Fibroblast of lung (primary cell): ENCODE measurements at places on chromosomes 1 and 21.

DNA sequence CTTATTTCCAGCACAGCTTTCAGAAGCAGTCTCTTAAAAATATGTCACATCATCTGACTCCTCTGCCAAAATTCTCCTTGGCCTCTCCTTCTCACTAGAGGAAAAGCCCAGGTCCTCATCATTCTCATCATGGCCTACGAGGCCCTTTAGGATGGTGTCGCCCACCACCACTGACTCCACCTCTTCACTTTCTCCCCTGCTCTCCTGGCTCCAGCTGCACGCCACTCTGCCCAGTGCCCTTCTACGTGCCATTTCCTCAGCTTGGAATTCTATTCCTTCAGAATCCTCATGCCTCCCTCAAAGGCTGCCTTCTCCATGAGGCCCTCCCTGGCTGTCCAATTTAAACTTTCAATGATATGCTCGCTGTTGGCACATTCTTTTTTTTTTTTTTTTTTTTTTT, 25.3 kb upstream of the BTG2 start:
- H3K27me3 ChIP-seq: peaks cover 18% of the 10 kb centered on the region
- H3K4me3 ChIP-seq: no peak overlapping the region
- no peaks in the 10 kb centered on the region for H3K36me3 ChIP-seq
- no peak overlapping the region for H3K27ac ChIP-seq

GRCh38 chr1:19969898-19970660, 9.3 kb downstream of the PLA2G2A start:
- no peaks in the 10 kb centered on the region for H3K4me1 ChIP-seq
- H3K36me3 ChIP-seq: no peaks in the 10 kb centered on the region
- peaks cover 14% of the 10 kb centered on the region for H3K27me3 ChIP-seq
- no peak overlapping the region for H3K4me3 ChIP-seq

DNA sequence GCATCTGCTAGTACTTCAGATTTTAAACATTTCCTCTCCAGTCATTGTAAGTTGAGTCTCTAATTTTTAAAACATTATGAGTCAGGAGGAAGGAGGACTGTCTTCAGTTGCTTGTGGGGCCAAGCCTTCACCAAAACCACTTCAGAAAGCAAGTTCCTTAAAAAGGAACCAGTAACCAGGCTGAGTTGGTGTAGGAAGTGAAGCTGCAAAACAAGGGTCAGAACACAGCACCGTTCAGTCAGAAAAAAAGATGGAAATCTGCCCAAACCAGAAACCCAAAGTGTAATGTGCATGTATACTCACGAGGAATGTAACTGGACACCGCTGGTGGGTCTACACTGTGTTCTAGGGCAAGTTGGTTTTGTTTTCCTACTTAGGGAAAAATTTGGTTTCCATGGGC, 402.1 kb downstream of the SETD4 start:
- no peak overlapping the region for H3K4me3 ChIP-seq
- no peaks in the 10 kb centered on the region for H3K4me1 ChIP-seq
- H3K36me3 ChIP-seq: no peaks in the 10 kb centered on the region
- peak; percentile 93 for DNase-seq

DNA sequence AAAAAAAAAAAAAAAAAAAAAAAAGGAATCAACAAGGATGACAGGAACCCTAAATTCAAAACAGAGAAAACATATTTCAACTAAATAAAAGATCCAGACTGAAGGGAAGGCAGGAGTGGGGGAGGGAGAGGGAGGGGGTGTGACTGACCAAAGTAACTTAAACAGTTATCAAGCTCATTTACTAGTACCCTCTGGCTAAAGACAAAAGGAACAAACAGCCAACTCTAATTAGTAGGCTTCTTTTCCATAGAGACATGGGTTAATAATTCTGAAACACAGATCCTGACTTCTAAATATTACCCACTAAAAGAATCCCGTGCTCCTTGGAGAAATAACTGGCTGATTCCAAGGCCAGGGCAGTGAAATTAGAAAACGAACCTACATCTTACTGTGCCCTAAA, 23.8 kb downstream of the USP48 start:
- no peak overlapping the region for H3K27ac ChIP-seq
- no peak for DNase-seq
- no peak overlapping the region for H3K4me3 ChIP-seq
- H3K27me3 ChIP-seq: no peaks in the 10 kb centered on the region
- H3K4me1 ChIP-seq: peaks cover 3% of the 10 kb centered on the region
- H3K36me3 ChIP-seq: peaks cover 2% of the 10 kb centered on the region

- no peak overlapping the region for H3K4me3 ChIP-seq
- no peaks in the 10 kb centered on the region for H3K36me3 ChIP-seq
- DNase-seq: no peak
- no peak overlapping the region for H3K27ac ChIP-seq
Observed at GRCh38 chr1:48536477-48536876, 64.5 kb upstream of the SPATA6 start.

DNA sequence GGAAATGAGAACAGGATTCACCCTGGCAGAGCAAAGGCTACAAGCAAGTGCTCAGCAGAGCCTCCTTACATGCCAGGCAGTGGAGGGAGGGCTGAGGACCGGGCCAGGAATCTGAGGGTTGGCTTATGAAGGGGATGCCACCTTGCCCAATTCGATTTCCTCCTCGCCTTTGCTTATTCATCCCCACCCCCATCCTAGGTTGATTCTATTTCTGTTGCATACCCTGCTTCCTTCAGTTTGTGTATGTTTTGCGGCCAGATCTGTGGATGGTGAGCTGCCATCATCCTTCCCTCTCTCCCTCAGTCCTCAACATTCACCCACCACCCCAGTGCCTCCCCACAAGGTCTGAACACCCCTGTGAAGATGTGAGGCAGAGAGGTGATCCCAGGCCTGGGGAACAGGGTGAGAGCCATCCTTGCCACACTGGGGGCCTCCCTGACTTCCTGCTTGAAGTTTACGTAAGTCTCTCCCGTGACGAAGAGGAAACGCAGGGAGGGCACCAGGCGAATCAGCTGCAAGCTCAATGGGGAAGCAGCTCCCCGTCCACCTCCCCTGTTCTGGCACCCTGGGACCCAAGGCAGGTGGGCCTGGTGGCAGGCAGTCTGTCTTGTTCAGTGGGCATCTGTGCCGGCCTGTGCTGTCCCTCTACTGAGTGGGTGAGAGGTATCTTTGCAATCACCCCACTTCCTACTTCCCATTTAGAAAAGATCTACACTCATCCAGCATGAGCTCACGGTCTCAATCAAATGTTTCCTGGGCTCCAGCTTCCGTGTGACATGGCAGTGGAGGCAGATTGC, 50.6 kb upstream of the CNTN2 start:
- no peak overlapping the region for H3K4me3 ChIP-seq
- no peak for DNase-seq
- H3K27ac ChIP-seq: no peak overlapping the region
- H3K27me3 ChIP-seq: no peaks in the 10 kb centered on the region
- no peaks in the 10 kb centered on the region for H3K4me1 ChIP-seq

DNA sequence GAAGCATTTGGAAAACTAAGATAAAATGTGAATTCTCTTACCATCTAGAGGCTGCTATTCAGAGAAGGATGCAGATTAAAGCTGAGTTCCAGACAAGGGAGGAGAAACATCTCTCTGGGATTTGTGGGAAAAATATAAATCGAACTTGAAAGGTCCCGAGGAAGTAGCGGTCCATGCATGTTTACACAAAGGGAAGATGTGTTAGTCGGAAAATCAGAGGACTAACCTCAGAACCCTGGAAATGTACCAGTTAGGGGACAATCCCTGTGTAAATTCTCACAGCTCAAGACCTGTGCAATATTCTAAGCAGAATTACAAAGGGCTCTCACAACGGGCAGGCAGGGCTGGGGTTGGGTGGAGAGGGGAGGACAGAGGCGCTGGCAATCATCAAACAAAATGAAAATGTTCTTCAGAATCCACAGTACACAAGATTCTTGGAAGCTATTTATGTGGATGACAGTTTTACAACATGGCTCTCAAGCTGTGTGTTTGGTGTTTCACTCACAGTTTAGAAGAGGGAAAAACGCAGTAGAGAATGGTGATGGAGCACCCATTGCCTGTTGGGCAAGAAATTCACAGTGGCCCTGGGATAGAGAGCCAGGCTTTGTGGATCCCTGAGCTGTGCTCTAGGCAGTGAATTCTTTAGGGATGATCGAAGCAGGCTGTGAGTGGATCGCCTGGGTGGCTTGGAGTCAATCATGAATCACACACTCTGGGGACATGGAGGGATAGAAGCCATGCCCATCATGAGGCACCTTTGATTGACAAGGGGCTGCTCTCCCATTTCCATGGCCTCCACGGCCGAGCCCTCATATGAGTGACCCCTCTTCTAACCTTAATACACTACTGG, 47.6 kb downstream of the KCNJ6 start:
- no peak overlapping the region for H3K4me3 ChIP-seq
- H3K4me1 ChIP-seq: peaks cover 21% of the 10 kb centered on the region
- H3K27ac ChIP-seq: peak overlapping the region; percentile 61
- DNase-seq: no peak

DNA sequence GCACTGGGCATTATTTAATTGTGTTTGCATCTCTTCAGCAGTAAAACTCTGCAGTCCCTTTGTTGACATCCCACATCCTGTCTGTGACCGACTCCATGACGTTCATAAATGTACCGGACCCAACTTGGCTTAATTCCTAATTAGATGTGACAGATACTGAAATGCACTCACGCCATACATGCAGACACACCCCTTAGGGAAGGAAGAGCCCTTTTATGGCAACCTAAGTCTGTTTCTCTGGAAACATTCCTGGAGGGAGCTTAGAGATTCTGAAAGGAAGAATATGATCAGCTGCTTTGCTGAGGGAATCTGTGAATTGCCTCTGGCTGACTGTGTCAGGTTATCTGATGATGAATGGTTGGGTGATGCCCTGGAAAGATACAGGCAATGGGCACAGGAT, 33.4 kb downstream of the ADAMTS5 start:
- H3K4me3 ChIP-seq: no peak overlapping the region
- H3K27ac ChIP-seq: no peak overlapping the region
- H3K27me3 ChIP-seq: no peaks in the 10 kb centered on the region

- peak; percentile 9 for DNase-seq
- no peak overlapping the region for H3K27ac ChIP-seq
- no peaks in the 10 kb centered on the region for H3K4me1 ChIP-seq
- no peaks in the 10 kb centered on the region for H3K36me3 ChIP-seq
- H3K4me3 ChIP-seq: no peak overlapping the region
Observed at GRCh38 chr1:173356191-173356762, 120.9 kb upstream of the PRDX6 start.

- DNase-seq: no peak
- H3K4me3 ChIP-seq: peak overlapping the region; percentile 14
- peaks cover 5% of the 10 kb centered on the region for H3K27me3 ChIP-seq
- no peak overlapping the region for H3K27ac ChIP-seq
Observed at GRCh38 chr21:36747041-36747814, 48.3 kb downstream of the SIM2 start.

DNA sequence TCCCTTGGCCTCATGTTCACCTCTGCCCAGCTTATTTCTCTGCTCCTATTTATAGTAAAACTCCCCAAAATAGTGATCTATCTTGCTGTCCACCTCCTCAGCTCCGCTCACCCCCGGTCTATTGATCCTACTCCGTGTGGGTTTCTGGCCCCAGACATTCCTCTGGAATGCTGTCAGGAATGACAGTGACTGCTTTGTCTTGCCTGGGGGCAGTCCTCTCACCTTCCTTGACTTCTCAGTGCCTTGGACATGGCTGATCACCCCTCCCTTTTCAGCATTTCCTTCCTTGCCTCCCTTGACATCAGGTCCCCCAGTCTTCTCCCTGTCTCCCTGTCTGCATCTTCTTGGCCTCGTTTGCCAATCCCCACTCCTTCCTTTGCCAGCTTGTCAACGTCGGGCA, 108.1 kb upstream of the BACE2 start:
- no peaks in the 10 kb centered on the region for H3K4me1 ChIP-seq
- no peak overlapping the region for H3K27ac ChIP-seq
- no peak overlapping the region for H3K4me3 ChIP-seq
- no peaks in the 10 kb centered on the region for H3K36me3 ChIP-seq

DNA sequence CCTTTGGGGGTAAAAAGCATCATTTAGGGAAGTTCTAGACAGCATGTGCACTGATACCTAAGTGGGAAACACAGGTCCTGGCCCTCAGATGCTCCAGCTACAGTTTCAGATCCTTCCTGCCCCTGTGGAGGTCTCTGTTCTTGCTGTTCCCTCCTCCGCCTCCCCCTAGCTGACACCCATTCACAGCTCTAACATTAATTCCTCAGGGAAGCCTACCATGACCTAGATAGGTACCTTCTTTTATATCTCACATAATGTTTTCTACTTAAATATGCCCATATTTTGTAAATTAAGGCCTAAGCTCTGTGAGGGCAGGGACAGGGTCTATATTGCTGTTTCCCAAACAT, 11.3 kb downstream of the TSPAN2 start:
- H3K4me1 ChIP-seq: no peaks in the 10 kb centered on the region
- no peaks in the 10 kb centered on the region for H3K36me3 ChIP-seq
- H3K4me3 ChIP-seq: no peak overlapping the region
- H3K27me3 ChIP-seq: peaks cover 17% of the 10 kb centered on the region
- DNase-seq: no peak

DNA sequence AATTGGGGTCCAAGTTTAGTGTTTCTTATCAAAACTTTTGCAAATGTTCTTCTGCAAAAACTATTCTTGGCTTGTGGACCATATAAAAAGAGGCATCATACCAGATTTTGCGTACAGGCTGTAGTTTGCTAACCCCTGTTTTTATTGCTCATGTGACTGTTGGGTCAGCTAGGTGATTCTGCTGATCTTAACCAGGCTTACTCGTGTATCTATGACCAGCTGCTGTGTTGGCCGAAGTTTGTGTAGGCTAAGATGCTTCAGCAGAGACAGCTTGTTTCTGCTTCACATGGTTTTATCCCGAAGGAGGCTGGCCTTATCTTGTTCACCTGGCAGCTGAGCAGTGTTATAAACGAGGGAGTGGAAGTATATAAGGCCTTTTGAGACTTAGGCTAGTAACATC, 38.2 kb downstream of the POU2F1 start:
- no peak for DNase-seq
- H3K36me3 ChIP-seq: no peaks in the 10 kb centered on the region
- H3K4me3 ChIP-seq: no peak overlapping the region
- H3K4me1 ChIP-seq: no peaks in the 10 kb centered on the region
- H3K27me3 ChIP-seq: no peaks in the 10 kb centered on the region
